ENCODE measurements at places on chromosomes 12 and 14.

GRCh38 chr12:21659383-21659782 is 1.7 kb upstream of the LDHB start:
- no peak for DNase-seq

- peak; percentile 92 for DNase-seq
Observed at GRCh38 chr14:25049568-25050268, at the start of gene STXBP6. Gene STXBP6, minus strand, starts transcription at chr14:25050147. Its CDS starts 75,329 bp downstream, at chr14:24974818.

GRCh38 chr14:100076133-100076532 is 10.9 kb downstream of the EVL start:
- peak; percentile 15 for DNase-seq

GRCh38 chr14:104705340-104706047 is 16.1 kb downstream of the INF2 start:
- no peak for DNase-seq

DNA sequence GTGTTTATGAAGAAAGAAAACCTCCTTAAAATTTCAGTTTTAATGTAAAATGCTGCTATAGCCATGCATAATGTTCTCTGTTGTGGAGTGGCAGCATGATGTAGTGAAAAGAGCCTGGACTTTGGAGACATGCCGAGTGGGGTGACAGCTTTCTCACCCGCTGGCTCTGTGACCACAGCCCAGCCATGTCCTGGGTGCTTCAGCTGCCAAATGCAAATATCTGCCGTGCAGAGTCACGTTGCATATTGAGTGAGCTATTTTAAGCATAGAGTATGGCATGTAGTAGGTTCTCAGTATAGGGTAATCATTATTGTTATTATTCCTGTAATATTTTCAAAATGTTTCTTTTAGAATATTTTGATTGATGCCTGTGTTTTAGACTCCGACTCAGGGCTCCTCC is 15.5 kb upstream of the TCTN2 start:
- DNase-seq: no peak

DNA sequence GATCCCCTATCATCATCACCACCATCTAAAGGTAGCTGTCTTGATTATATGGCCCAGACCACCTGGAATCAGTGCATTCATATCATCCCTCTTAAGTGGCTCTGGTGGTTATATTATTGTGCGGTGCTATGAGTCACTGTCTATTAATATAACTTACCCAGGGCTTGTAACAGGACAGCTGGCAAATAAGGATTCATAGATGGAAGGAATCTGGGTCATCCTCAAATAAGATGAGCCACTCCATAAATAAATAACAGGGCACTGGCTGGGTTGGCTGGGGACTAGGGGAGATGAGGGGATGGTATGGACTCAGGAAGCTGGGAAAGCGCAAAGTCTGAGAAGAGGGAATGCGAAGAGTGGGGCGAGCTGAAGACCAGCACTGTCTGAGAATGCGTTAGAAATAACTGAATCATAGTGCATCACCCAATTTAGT is 216.1 kb downstream of the NUAK1 start:
- peak; percentile 8 for DNase-seq

DNA sequence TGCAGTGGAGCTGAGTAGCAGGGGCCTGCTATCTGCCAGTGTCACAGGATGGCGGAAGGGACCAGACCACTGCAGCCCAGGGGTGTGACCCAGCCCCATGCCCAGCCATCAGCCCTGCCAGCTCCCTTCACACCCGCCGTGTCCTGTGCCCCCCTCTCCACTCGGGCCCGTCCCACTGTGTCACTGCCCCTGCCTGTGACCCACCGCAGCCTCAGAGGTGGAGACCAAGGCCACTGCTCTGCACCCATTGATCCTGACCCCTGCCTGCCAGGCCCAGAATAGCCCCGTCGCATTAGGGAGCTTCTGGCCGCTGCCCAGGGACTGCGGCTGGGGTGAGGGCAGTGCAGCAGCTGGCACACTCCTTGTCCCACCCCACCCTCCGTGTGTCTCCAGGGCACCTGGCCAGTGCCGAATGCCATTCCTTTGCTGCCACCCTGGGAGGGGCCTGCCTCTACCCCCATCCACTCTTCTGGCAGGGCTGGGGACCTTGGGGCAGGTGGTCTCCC is 2.1 kb upstream of the CRIP2 start:
- DNase-seq: no peak

GRCh38 chr14:102516531-102517391 is 7.2 kb upstream of the ANKRD9 start:
- no peak for DNase-seq

DNA sequence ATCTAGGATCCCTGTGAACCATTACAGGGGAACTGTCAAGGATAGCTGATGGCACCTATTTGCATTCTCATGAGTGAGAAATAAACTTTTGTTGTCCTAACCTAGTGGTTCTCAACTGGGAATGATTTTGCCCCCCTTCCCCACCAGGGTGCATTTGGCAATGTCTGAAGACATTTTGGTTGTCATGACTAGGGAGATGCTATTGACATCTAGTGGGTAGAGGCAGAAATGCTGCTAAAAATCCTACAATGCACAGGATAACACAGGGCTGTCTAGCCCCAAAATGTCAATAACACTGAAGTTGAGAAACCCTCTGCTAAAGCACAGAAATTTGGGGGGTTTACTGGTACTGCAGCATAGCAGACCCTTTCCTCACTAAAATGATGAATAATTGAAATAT is 140.9 kb upstream of the SRRM4 start:
- no peak for DNase-seq

GRCh38 chr12:107523775-107524535 is 161.6 kb upstream of the PWP1 start:
- no peak for DNase-seq

DNA sequence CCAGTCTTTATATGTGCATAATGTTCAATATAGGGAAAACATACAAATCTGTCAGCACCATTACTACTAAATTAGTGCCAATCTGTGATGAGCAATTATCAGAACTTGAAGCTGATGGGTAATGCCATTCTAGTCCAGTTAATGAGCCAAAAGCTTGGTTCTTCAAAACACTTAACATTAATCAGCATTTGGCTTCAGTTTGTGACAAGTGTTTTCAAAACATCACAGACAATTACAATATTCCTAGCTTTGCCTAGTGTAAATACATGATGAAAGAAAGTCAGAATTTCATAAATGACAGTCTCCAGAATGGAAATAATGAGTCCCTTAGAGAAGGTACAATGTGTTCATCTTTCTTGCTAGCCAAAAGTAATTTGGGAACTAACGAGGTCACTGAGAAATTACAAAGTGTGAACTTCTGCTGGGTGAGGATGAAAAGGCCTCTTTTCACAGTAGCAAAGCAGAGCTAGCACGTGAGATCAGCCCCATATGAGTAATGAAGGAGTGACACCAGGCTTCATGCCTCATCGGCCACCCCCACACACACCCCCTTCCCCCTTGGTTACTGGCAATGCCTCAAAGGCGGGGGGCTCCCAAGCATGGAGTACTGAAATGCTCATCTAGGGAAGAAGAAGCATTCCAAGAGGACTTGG is 180.6 kb upstream of the EEA1 start:
- no peak for DNase-seq

Data from putamen (tissue), 1 donor.